ENCODE measurements at places on chromosomes 2 and 18.

DNA sequence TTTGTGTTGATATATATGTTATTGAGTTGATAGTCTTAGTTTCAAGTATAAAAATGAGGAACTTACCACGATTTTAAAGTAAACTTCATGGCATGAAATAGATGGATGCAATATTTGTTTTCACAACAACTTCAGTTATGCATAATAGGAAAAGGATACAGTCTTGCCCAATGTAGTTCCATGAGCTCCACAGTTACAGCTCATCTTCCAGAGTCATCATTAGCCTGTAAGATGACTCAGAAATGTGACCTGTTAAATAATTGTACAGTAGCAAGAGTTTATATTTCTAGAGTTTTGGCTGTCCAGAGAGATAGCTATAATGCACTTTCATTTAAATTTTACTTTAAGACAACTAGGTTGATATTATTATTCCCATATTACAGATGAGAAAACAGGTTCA is 80.9 kb upstream of the ARHGAP28 start:
- DNase-seq, result no peak

- no peak for DNase-seq
Observed at GRCh38 chr2:84923009-84923408, 17.6 kb downstream of the TMSB10 start.

- DNase-seq, result no peak
Observed at GRCh38 chr2:133044556-133044955, 374.6 kb upstream of the LYPD1 start.

GRCh38 chr18:56210520-56210919 is 427.9 kb downstream of the TXNL1 start:
- no peak for DNase-seq

DNA sequence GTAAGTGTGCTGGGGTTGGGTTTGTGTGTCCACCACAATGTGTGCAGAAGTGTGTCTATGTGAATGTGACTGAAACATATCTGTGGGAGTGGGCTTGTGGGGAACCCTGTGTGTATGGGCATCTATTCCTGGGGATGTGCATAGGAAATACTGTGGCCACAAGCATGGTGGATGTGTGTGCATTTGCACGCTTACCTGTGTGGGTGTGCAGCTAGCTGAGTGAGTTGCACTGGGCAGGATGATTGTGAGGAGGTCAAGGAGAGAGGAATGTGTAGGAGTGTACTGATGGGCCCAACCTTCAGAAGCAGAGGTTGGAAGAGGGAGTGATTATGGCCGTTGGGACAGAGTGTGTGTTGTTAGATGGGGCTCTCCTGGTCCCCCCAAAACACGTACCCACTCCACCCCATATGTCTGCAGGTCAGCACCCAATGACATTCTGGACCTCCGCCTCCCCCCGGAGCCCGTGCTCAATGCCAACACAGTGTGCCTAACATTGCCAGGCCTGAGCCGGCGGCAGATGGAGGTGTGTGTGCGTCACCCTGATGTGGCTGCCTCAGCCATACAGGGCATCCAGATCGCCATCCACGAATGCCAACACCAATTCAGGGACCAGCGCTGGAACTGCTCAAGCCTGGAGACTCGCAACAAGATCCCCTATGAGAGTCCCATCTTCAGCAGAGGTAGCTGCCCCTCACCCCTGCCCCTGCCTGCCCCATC is 1.2 kb downstream of the WNT10A start:
- no peak for DNase-seq

- DNase-seq, result no peak
Observed at GRCh38 chr18:22703883-22704585, 229.1 kb upstream of the RBBP8 start.

DNA sequence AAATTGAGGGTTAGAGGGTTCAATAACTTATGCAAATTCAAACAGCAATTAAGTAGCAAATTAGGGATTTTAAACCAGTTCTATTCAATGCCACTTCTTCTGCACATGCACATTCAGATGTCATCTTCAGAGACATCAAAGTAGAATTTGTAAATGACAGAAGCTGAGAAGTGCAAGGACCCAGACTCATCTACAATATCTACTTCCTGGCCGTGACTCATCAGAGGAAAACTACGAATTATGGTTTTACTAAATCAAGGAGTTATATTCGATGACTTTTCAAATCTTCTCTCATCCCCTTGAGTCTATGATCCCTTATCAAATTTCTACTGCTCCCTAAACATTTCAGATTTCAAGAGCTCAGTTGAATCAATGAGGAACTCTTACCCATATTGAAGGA is 20.0 kb upstream of the STAT4 start:
- DNase-seq, result no peak

- no peak for DNase-seq
Observed at GRCh38 chr2:227642656-227643055, 23.9 kb upstream of the SCYGR5 start.

- DNase-seq, result no peak
Observed at GRCh38 chr18:62828852-62829251, 113.5 kb downstream of the PHLPP1 start.

- no peak for DNase-seq
Observed at GRCh38 chr18:41870191-41870590, 84.8 kb upstream of the PIK3C3 start.

- no peak for DNase-seq
Observed at GRCh38 chr2:232757905-232758304, 18.5 kb downstream of the KCNJ13 start.

DNA sequence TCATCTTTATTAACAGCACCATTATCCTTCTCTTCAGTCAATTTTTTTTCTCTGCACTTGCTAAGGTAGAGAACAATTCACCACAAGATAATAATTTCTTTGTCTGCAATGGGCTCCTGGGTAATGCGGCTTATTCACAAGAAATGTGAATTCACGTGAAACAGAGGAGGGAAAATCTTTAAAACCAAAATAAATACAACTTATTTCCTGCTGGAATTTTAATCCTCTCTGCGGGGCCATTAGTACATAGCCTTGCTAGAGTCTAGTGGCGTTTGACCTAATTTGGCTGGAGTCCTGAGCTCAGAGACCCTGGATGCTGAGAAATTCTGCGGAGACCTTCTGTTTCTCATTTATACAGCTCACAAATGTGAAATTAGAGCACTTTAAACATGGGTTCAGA is 319.3 kb upstream of the MMADHC start:
- no peak for DNase-seq

GRCh38 chr2:96548558-96549465 is 12.3 kb downstream of the ARID5A start:
- DNase-seq, result no peak

DNA sequence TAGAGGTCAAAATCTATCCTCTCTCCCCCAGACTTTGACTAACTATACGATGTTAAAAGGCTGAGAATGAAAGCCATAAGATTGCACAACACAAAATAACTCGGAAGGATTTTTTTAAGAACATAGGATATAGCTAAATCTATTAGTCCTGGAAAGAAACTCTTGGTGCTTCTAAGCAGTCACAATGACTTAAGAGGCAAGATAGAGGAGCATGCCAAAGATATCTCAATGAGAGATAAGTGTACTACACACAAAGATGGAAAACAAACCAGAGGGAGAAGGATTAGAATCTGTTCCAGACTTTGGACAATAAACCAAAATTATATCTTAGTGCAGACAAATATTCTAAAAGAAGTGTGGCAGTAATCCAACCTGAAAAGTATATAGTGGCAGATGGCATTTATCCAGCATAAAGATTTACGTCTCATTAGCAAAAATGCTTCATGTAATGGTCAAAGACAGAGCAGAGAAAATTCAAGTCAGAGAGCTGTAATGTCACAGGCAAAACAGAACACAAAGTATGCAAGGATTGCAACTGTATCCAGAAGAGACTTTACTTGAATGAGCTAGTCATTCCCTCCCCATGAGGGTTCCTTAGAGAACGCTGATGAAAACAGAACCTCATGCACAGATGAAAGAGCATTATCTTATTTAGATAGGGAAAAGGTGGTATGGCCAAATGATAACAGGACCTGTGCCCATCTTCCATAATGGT is 28.8 kb upstream of the EVA1A start:
- DNase-seq, result no peak

DNA sequence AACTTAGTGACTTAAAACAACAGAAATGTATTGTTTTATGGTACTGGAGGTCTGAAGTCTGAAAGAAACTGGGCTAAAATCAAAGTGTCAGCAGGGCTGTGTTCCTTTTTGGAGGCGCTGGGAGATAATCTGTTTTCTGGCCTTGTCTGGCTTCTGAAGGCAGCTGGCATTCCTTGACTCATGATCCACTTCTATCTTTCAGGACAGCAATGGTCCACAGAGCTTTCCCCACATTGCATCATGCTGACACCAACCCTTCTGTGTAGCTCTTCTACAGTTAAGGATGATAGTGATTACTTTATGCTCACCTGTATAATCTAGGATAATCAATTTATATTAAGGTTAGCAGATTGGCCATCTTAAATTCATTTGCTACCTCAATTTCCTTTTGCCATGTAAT is 392.1 kb downstream of the TDRD15 start:
- no peak for DNase-seq

GRCh38 chr2:176182671-176183070 is 5.8 kb upstream of the HOXD1 start:
- no peak for DNase-seq

DNA sequence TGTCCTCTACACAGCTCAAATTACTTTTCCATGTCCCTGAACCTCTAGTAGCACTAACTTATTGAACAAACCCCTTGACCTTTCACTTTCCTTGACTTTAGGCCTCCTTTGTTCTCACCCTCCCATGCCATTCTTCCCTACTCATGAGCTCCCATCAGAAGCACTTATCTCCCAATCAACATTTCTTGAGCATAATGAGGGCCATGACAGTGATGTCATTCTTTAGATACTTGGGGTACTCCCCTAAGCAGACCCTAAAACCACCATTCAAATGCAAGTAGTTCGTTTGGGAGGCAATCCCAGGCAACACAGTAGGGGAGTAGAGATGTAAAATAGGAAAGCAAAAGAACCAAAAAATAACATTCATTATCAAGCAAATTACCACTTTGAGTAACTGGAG is 115.9 kb upstream of the ARHGAP28 start:
- DNase-seq, result no peak

DNA sequence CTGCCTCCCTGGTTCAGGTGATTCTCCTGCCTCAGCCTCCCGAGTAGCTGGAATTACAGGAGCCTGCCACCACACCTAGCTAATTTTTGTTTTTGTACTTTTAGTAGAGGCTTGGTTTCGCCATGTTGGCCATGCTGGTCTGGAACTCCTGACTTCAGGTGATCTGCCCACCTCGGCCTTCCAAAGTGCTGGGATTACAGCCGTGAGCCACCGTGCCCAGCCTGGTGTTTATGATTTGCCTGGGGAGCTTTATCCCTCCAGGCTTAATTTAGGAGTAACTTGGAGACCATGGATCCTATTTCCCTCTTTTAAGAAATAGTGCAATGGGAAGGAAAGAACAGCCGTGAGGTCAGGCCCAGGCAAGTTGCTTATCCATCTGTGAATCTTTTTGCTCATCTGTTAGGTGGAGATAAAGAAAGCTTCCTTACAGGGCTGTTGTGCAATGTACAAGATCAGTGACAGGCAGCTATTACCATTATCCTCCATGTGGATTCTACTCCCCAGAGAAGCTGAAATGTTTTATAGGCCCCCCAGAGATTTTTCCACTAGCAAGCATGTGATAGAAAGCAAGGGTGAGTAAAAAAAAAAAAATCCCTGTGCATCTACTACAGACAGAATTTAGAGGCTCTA is 104.9 kb upstream of the MGAT5 start:
- DNase-seq, result no peak

DNA sequence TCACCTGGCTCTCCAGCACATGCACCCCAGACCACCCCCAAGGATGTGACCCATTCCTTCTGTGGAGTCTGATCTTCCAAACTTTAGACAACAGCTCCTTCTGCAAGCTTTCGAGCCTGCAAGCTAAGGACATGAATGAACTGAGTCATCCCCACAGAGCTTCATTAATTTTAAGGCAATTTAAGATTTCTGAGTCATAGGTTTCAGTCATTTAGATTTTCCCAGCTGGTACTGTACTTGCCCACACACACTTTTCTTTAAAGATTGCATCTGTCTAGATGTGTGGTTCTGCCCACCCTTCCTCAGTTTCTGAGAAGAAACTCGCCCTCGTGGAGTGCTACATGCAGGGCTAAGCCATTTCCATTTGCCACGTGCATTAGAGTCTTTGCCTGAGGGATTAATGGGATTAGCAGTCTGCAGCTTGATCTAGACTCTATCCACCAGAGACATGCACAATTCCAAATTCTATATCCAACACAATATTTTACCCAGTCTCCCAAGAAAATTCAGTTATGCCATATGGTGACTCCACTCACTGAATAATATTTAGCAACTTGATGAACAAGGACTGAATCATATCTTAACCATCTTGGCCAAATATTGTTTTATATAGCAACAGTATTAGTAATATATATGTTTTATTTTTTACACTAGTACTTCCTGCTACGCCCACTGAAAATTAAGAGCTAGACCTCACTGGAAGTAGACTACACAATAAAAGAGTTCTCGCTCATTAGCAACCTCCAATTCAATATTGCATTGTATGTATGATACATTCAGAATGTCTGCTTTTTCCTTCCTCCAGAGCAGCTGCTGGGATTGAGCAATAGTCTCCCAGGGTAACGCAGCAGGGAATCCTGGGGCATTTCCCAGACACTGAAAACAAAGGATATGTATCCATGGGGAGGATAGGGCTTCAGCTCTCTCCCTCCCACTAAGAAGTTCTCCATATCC is 14.3 kb upstream of the TRIB2 start:
- DNase-seq, result peak; percentile 71

DNA sequence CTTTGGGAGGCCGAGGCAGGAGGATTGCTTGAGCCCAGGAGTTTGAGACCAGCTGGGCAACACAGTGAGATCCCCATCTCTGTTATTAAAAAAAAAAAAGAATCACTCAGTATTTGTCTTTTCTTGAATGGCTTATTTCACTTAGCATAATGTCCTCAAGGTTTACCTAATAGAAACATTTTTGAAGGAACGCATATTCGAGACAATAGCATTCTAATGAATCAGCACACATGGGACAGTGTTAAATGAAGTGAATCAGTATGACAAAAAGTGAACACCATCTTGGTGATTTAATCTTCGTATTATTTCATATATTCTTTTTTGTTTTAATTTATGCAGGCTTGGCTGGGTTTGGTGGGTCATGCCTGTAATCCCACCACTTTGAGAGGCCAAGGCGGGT is 44.7 kb downstream of the WIPF1 start:
- DNase-seq, result no peak

- DNase-seq, result no peak
Observed at GRCh38 chr18:32831781-32832180, 59.0 kb upstream of the KLHL14 start.

GRCh38 chr2:156565066-156565710 is 129.0 kb downstream of the GPD2 start:
- no peak for DNase-seq

DNA sequence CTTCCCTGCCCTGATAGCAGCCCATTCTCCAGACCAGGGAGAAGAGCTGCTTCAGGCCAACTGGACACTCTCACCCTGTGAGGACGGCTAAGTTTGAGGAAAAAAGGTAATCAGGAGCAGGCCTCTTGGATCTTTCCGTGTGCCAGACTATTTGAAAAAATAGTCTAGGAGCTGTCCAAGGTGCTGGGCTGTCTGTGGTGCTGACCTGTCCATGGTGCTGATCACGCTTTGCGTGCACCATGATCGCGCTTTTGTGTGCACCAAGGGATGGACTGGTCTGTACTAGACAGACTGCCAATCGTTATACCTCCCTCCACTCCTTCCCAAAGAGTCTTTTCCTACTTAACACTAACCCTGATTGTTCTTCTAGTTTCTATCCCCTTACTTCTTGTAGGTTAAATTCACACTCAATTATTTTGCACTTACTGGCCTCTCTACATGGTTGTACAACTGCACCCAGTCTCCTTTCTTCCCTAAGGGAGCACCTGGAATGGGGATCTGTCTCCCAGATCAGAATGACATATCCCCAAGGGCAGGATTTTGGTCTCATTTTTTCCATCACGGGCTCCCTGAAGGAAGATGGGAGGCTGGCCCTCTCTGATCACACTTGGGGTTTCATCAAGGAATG is 295.4 kb downstream of the CELF4 start:
- no peak for DNase-seq
